RPMI7951 (cell line): ENCODE measurements at places on chromosomes 11 and 22. TPM values are rescaled to one million over a fixed set of nuclear protein-coding genes. Genes with fewer than 3 reads are reported as not detected.

GRCh38 chr11:12070446-12071267, 39.7 kb upstream of the MICAL2 start:
- no peak for DNase-seq

The TRIM29 gene
- not detected in 2 replicates for total RNA-seq

GRCh38 chr11:128407962-128408361, 179.4 kb downstream of the ETS1 start:
- DNase-seq, result peak; percentile 95

DNA sequence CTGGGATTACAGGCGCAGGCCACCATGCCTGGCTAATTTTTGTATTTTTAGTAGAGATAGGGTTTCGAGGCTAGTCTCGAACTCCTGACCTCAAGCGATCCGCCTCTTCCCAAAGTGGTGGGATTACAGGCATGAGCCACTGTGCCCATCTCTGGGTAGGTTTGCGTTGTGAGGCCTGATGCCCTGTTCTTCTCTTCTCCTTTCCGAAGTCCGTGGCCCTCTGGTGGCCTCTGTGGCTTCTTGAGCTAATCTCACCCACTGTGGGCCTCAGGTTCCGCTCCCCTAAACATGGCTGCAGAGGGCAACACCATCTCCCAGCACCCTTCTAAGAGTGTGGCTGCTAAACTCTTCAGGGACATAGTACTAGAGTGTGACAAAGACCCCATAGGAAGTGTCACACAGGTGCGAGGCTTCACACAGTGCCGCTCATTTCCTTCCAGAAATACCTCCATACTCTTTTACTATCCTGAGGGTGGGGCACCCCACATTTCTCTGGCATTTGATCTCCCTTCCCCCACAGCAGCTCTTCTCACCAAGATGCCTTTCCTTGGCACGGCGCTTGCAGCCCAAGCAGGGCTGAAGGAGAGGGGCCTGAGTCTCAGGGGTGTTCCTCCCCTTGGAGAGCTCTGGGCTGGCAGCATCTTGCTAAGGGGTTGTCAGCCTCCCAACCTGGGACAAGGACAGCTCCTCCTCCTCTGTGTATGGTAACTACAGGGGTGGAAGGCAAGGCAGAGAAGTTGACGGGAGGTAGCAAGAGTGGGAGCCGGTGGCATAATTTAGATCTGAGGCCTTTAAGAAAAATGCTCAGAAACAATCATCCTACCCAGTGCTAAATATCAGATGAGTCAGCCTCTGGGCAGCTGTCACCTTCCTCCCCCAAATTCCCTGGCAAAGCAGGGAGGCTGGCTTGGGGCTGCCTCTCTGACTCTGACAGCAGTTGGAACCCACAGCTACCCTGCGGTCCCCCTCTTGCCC, 6.1 kb downstream of the THY1 start:
- peak; percentile 89 for DNase-seq

DNA sequence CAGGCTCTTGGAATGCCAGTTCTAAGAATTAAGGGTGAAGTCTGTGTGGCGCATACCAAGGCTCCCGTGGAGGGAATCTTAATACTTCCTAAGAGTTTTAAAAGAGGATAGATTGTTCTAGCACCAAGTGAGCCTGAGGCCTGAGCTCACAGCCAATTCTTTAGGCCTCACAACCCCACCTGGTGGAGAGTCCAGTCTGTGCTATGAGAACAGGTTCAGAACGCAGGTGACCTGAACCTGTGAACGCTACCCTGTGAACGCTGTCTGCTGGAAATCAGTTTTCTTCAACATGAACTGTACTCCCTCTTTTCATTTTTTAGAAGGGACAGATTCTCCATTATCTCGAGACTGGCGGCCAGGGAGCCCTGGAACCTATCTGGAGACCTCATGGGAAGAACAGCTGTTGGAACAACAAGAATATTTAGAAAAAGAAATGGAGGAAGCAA, 43.2 kb upstream of the DLAT start:
- DNase-seq, result peak; percentile 24

DNA sequence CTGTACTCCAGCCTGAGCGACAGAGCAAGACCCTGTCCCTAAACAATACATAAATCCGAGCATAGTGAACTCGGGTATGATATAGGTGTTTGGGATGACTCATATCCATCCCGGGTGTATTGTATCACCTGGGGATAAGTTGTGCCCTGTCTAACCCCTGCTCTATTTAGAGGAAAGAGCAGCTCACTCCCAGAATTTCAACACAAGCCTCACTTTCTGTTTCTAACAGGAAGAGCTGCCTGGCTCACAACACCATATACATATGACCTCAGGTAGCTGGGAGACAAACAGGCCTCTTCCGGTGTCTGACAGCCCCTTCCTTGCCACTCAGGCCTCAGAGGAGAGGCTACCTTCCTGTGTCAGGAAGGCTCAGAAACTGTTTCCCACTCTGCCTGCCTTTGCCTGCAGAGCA, 9.9 kb upstream of the MICALL1 start:
- no peak for DNase-seq

DNA sequence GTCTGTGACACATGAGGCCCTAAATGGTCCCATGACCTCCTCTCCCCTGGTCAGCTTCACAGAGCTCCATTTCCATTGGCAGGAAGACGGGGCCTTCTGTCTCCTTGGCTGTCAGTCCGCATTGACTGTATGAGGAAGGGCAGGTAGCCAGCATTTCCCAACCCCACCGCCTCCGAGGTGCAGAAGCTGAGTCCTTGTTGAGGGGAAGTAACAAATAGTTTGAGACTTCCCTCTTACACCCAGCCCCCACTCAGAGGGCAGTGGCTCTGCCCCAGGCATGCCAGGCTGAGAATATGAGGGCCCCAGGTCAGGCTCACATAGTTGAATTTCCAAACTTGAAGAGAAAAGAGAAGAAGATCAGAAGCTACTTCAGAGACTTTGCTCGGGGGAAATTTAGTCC, 611.1 kb downstream of the BRD1 start:
- DNase-seq, result no peak

The JAM3 gene
- total RNA-seq, result 49.1 and 51.9 TPM in 2 replicates

GRCh38 chr11:64872790-64873488, 5.5 kb downstream of the EHD1 start:
- DNase-seq, result no peak

The C11orf87 gene
- not detected in 2 replicates for total RNA-seq

The BDNF gene
- 4.8 and 4.9 TPM in 2 replicates for total RNA-seq

DNA sequence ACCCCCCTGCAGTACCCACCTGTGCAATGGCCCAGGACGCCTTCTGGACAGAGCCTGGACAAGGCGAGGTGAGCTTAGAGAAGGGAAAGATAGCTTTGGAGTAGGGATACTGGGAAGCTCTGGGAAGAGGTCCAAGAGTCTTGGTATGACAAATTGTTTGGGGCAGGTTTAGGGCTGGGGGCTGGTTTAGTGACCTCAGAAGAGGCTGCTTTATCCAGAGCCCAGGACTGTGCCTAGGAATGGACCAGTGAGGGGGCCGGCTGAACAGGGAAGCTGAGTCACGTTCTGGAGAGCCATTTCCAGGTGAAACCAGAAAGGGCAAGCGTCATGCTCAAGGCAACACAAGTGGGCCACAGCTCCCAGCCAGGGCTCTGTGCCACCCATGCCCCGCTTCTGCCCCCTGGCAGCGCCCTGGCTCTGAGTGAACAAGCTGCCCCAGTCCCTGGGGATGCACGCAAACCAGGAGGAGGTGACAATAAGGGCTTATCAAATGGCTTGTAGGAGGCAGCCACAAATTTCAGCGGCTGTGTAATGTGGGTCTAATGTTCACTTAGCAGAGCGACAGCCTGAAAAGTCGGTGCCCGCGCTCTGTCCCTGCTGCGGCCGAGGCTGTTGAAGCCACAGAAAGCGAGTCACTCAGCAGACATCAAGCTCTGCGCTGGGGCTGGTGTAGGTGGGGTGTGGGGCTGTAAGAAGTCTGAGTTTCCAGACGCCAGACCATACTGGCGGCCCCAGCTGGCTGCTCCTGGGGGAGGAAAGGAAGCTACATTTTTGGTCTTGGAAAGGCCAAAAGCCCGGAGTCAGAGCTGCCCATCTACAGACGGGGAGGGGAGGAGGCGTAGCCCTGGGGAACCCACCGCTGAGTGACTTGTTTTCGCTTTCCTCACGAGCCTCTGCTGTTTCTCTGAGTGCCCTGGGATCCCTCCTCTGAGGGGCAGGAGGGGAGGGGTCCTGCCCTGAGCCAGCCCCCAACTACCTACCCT, 18.3 kb upstream of the SYT7 start:
- DNase-seq, result peak; percentile 90

DNA sequence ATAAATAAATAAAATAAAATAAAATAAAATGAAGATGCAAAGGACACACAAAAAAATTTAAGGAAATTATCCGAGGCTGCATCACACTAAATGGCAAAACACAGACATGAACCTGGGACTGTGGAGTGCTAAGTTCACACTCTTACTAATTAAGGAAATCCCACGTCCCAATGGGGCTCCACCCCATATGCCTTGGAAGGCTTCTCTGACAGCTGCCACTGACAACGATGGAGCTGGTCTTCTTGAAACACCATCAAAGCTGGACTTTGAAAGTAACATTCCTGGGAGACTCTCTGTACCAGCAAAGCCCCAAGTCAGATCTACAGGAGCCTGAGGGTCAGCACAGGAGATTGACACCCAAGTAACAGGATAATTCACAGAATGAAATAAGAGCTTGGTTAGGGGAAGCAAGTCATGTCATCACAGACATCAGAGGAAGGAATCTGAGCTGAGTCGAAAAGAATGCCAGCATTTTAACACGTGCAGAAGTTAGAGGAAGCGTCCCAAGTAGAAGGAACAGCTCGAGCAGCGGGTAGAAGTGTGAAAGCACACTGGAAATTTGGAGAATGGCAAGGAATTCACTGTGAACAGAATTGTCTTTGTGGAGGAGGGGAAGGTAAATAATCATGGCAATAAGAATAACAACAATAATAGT, 13.8 kb downstream of the TPST2 start:
- no peak for DNase-seq

- no peak for DNase-seq
These were observed 29.0 kb downstream of the PI4KA start for GRCh38 chr22:20829491-20830134.
